ENCODE measurements at places on chromosomes 2 and 18.

DNA sequence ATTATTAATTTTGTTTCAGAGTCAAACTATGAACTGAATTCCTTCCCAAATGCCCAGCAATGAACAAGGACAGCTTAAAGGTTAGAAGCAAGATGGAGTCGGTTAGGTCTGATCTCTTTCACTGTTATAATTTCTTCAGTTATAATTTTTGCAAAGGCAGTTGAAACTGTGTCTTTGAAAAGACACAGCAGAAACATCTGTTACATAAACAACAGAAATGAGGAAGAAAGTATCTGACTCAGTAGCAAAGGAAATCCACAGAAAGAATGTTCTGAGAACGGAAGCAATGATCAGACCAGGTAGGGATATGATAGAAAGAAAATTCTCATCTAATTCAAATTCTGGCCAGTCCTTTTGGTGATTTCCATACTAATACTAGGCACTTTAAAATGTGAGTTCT lies 5.2 kb upstream of the RMC1 start:
- no peak for DNase-seq

DNA sequence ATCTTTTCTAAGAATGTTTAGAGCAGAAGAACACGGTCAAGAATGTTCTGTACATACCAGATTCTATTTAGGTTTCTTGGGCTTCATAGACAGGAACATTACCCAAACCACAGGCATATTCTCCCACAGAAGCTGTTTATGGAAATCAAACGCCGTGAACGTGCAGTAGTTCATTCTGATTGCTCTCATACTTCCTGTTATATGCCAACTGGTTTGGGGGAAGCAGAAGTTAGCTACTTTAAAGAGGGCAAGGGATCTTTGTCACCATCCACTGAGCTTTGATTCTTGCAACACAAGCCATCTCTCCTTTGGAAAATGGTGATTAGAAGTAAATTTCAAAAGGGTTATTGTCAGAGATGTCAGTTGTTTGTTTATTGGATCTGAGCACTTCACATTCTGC lies 182.2 kb upstream of the NRP2 start:
- DNase-seq, result no peak

GRCh38 chr2:144048631-144049060 lies 471.3 kb downstream of the ZEB2 start:
- no peak for DNase-seq

DNA sequence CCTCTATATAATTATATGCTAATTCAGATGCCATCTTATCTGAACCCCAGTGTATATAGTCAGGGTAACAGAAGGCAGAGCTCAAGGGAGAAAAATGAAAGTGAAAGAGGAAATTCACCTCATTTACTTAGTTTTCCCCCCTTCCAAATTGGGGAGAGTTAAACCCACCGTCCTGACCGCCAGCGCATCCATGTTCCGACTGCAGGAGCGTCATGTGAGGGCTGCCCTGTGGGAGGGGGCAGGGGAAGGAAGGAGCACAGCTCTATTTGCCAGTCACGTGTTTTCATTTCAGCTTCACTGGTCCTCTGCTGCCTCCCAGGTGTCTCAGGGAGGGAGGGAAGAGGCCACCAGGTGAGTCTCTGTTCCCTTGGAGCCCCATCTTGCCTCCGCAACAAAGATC lies 13.2 kb downstream of the CNNM4 start:
- DNase-seq, result peak; percentile 68

DNA sequence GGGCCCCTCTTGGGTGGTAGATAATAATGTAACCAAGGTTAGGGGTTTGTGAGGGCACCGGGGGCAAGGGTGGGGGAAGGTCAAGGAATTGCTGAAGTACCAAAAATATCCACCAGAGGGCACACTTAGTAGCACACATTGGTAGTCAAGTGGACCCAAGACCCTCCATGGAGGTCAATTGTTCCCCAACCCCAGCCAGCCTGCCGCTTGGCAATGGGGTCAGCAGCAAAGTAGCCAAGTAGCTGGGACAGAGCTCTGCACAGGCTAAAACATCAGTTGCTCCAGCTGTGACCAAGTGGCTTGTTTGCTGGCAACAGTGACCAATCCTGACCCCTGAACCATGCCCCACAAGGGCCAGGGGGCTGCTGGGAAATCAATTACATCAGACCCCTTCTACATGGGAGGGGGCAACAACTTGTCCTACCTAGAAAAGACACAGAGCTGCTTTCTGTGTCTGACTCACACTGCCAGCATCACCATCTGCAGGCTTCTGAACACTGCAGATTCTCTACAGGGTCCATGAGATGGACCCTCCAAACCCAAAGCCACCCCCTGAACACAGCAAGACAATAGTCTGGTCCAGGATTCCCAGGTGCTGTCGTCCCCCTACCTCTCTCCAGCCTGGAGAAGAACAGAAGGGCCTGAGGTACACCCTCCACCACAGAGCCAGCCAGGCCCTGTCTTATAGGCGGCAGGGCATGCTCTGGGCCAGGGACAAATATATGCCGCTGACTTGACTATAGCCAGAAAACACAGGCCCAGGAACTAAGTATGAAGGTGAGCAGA lies 76.0 kb downstream of the EMX1 start:
- DNase-seq, result peak; percentile 35

DNA sequence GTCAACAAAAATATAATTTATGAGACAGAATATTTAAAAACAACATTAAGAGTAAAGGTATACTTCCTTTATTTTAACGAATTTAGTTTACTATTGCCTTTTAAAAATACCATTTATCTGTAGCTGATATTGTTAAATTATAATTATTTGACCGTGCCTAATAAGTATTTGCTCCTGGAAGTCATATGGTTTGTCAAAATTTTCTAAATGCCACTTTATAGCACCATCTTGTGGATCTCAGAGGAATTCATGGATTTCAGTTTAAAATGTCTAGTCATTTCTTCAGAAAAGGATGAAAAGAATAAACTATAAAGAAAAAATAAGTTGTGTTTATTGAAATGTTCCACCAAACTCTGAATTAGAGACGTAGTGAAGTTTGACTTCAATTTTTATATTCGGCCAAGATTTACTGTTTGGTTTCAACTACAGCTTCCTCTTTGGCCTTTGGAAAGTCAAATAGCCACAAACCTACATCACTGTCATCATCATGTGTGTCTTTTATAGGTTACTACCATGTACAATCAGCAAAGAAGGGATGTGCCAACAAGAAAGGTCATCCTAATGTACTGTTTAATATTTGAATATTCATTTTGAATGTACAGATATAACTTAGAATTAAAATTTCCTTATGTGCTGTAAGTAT lies 10.3 kb upstream of the FTCDNL1 start:
- DNase-seq, result peak; percentile 31

GRCh38 chr2:186730609-186731008 lies 36.7 kb downstream of the FAM171B start:
- no peak for DNase-seq

All from NCI-H1105 treated with DMSO at 0.1 percent for 48 hours (cell line).